ENCODE measurements at places on chromosomes 2 and 18.

- DNase-seq: no peak
Measured at GRCh38 chr18:78878335-78878734, 101.3 kb upstream of the SALL3 start.

DNA sequence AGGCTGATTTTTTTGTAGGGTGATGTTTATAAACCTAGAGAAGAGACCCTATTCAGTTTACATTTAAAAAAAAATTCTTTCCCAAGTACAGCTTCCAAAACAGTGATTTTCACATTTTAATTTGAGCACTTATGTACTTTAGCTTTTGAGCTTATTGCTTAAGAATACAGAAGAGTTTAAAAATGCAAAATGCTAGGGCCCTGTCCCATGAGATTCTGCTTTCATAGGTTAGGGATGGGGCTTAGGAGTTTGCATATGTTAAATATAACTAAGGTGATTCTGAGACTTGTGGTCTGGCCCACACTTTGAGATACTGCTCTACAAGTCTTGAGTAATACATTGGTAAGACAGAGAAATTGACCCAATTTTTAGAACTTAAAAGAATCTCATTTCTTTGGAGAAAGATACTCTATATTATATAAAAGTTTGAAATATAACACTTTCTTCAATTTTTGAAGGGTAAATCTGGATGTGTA lies 137.3 kb upstream of the CWC22 start:
- no peak for DNase-seq

GRCh38 chr2:145919477-145919876 lies 1399.6 kb upstream of the ZEB2 start:
- DNase-seq: no peak

DNA sequence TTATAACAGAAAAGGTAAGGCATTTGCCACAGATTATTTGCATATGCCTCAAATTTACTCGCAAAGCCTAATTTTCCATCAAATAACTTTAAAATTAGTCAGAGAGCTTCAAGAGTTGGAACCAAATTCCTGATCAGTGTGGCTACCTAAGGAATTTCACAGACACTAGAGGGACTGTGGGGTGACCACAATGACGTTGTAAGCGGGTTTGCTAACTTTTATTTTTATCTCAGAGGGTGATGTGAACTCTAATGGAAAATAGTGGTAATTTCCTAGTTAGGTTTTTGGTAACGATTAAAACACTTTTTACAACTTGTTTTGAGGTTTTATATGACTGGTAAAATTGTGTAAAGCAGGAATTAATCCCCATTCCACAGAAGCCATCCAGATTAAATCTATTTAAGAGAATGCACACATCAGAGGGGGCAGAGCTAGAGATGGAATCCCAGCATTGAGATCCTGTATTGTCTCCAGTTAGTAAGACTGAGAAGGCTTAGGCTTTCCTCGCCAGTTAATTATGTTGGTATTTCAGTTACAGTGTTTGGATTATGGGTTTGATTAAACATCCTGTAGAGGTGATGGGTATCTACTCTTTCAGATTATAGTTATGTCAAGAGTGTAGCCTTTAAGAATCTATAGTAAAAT lies 129.0 kb downstream of the GPD2 start:
- no peak for DNase-seq

GRCh38 chr2:215870986-215871385 lies 142.4 kb downstream of the MREG start:
- DNase-seq: no peak

GRCh38 chr2:38115216-38116032 lies 39.5 kb upstream of the CYP1B1 start:
- peak; percentile 64 for DNase-seq

- no peak for DNase-seq
Measured at GRCh38 chr2:129233751-129234406, 745.6 kb upstream of the RAB6C start.

- DNase-seq: no peak
Measured at GRCh38 chr2:172215172-172215935, 112.7 kb upstream of the DLX2 start.

DNA sequence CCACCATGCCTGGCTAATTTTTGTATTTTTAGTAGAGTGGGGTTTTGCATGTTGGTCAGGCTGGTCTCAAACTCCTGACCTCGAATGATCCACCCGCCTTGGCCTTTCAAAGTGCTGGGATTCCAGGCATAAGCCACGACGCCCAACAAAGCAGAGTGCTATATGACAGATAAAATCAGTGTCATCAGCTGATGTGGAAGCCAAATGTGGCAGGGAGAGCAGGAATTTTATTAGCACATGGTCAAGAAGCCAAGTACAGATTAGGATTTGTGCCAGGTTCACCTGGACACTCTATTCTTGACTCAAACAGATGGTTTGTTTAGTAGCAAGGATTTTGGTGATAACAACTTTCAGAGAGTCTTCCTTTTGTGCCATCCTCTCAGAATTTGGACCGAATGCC lies 62.7 kb downstream of the LCLAT1 start:
- DNase-seq: no peak

GRCh38 chr2:36407413-36407812 lies 51.8 kb downstream of the CRIM1 start:
- DNase-seq: no peak
